Aorta (tissue), 5 donors: ENCODE measurements at places on chromosomes 6 and 20.

- H3K4me1 ChIP-seq = no peaks in the 10 kb centered on the region
- H3K4me3 ChIP-seq = no peak overlapping the region
- DNase-seq = no peak
- H3K27me3 ChIP-seq = no peaks in the 10 kb centered on the region
- H3K27ac ChIP-seq = no peak overlapping the region
Measured at GRCh38 chr6:15849395-15849794, 186.6 kb upstream of the DTNBP1 start.

GRCh38 chr20:31984981-31985471 is 17.1 kb downstream of the XKR7 start:
- DNase-seq = no peak
- no peaks in the 10 kb centered on the region for H3K27me3 ChIP-seq
- no peak overlapping the region for H3K27ac ChIP-seq

DNA sequence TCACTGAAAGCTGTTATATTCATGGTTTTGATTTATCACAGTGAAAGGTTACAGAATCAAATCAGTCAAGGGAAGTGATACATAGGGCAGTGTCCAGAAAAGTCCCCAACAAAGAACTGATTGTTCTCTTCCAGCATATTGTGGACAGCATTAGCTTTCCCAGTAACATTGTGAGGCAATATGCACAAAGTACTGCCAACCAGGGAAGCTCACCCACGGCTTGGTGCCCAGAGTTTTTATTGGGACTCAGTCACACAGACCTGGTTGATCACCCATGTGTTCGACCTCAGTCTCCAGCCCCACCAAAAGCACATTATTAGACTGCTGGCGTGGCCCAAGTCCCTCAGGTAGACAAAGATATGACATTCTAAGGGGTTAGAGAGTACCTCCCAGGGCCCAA is 76.0 kb downstream of the LCA5 start:
- no peaks in the 10 kb centered on the region for H3K27me3 ChIP-seq
- no peak overlapping the region for H3K4me3 ChIP-seq
- H3K27ac ChIP-seq = no peak overlapping the region
- H3K4me1 ChIP-seq = no peaks in the 10 kb centered on the region

DNA sequence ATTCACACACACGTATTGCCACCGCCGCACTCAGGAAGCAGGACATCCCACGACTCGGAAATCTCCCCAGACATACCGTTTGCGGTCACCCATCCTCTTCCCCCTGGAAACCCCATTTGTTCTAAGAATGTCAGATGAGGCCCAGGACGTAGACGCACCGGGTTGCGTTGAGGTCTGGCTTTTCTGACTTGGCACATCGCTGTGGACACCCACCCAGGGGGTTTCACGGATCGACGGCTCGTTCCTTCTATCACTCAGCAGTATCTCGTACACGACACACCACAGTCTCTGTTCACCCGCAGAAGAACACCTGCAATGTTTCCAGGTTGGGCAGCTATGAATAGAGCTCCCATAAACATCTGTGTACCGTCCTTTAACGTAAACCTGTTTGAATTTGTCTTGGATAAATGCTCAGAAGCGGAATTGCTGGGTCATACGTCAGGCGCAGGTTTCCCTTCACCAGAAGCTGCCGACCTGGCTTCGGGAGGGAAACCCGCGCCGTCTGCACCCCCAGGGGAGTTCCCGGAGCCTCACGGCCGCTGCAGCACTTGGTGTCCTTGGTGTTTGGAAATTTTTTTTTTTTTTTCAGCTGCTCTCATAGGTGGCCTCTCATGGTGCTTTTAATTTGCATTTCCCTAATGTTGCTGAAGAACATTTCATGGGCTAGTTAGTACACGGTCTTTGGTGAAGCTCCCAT is 9.3 kb upstream of the EEF1A2 start:
- DNase-seq = peak; percentile 43
- H3K4me3 ChIP-seq = no peak overlapping the region
- H3K4me1 ChIP-seq = no peaks in the 10 kb centered on the region
- no peak overlapping the region for H3K27ac ChIP-seq

- no peak for DNase-seq
- no peak overlapping the region for H3K27ac ChIP-seq
- no peaks in the 10 kb centered on the region for H3K36me3 ChIP-seq
- H3K4me1 ChIP-seq = peaks cover 3% of the 10 kb centered on the region
Measured at GRCh38 chr6:134822920-134823709, 126.8 kb downstream of the ALDH8A1 start.
